ENCODE measurements at places on chromosomes 3 and 15.

GRCh38 chr15:98381446-98381845, 266.9 kb upstream of the IGF1R start:
- no peak for DNase-seq

- no peak for DNase-seq
These were observed 267.3 kb downstream of the FOXP1 start for GRCh38 chr3:71316066-71316777.

DNA sequence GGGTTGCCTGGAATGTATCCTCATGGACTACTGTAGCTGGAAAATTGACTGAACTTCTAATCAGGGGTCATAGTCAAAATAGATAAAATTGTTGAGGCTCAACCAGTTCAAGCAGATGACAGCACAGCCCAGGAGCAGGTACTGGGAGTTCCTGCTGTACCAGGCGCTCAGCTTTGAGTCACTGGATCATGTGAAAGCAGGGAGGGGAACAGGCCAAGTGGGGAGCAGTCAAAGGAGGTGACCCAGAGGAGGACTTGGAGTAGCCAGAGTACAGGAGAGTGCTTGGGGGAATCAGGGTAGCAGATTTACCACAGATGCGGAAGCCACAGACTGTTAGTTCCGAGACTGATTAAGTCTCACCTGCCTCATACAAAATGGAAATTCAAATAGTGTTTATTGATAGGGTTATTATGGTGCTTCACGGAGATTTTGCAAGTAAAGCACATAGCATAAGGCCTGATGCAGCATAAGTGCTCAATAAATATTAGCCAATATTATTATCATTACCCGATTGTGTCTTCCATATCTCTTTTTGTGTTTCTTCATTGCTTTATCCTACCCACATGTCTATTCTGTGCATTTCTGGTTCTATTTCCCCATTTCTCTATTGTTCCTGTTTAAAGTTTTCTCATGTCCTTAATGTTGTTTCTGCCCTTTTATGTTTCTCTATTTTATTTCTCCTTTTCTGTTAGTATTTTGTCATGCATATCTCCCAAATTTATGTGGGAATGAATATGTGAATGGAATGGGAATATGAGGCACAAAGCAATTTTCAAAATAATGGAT, 369.2 kb upstream of the MCTP2 start:
- no peak for DNase-seq

GRCh38 chr3:38601956-38602550, 47.4 kb downstream of the SCN5A start:
- no peak for DNase-seq

GRCh38 chr3:14406336-14406735, 3.9 kb downstream of the SLC6A6 start:
- no peak for DNase-seq

DNA sequence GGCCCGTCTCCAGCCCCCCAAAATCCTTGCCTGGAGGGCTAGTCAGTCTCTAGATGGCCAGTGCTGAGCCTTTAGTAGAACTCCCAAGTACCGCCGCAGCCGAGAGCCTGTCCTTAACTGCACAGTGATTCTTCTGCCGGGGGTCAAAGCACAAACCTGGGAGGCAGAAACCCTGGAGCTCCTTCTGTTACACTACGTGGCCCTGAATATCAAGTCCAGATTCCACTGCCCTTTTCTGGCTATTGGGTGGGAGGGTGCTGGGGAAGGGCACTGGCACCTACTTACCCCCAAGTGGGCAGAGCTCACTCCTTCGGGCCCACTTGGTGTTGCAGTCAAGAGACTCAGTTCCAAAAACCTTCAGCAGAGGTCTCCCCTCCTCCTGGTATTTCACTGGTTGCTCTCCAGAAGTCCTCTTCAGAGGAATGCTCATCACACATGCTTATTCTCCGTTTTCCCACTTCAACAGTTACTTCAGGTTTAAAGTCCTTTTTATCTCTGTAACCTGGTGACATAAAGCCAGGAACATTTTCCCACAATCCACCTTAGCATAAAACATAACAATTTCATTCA, 10.8 kb downstream of the PDHB start:
- no peak for DNase-seq

DNA sequence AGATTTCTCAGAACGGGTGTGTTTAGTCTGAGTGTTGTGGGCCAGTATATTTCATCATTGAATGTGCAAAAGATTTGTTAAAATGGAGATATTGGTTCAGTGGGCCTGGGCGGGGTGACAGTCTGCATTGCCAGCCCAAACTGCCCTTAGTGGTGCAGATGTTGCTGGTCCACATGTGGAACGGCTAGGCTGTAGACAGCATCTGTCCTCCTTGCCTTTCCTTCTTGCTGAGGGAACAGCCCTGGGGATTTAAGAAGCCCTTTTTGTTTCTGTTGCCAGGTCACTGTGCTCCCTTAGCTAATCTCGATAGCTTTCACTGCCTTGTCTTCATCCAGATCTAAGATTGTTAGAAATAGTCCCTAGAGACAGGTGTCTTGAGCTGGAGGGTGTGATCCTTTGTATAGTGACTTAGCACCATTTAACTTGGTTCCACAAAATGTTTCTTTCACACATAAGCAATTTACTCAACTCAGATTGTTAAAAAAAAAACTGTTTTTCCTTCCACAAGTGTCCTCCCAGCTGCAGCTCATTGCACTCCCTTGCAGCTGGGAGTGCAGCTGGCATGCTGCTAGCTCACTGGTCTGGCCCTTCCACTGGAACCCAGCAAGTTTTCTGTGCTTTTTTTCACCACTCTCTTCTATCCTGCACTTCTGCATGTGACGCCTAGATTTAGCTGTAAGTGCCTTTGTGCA, 37.5 kb downstream of the GAP43 start:
- no peak for DNase-seq

- DNase-seq, result no peak
These were observed 42.5 kb downstream of the CA12 start for GRCh38 chr15:63339006-63339766.

- no peak for DNase-seq
These were observed 76.7 kb upstream of the P3H2 start for GRCh38 chr3:190197346-190197763.

DNA sequence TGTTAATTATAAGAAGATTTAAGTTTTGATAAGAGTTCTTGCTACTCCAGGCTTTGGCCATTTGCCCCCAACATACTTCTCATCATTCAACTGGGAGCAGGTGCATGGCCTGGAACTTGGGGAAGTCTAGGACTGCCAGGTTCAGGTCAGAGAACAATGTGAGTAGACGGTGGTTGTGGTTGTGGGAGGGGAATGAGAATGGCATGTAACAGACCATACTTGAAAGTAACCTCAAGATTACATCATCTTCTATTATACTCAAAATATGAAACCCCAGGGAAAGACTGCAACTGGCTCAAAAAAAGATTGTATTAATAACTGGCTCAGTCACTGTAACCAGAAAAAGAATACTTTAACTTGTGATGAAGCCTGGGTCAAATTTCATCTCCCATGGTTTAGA, 364.9 kb upstream of the DPPA4 start:
- DNase-seq, result no peak

DNA sequence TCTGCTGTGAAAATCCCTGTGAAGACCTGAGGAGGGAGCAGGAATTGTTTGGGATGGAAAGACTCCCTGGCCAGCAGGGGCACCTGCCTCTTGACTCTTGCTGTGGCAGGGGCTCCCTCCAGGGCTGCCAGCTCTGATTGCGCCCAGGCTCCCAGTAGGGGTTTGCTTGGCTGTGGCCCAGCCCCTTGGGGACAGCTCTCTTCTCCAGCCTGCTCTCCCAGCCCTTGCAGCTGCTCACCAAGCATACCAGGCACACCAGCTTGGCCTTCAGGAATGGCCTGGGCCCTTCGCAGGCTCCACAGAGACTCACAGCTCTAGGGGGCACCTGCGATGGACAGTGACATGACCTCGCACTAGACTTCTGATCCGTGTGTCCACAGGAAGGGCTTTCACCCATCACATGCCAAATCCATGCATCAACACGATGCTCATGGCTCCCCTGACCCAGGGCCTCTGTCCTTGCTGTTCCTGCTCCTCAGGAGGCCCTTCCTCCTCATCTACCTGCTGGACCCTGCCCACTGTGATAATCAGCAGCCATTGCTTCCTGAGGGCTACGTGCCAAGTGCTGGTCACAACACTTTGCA, 61.8 kb downstream of the SCN5A start:
- no peak for DNase-seq

GRCh38 chr3:131453533-131453932, 49.2 kb downstream of the MRPL3 start:
- DNase-seq, result no peak

GRCh38 chr15:68038246-68038645, 15.9 kb upstream of the PIAS1 start:
- no peak for DNase-seq

GRCh38 chr15:78000091-78000926, 77.2 kb downstream of the TBC1D2B start:
- DNase-seq, result no peak

DNA sequence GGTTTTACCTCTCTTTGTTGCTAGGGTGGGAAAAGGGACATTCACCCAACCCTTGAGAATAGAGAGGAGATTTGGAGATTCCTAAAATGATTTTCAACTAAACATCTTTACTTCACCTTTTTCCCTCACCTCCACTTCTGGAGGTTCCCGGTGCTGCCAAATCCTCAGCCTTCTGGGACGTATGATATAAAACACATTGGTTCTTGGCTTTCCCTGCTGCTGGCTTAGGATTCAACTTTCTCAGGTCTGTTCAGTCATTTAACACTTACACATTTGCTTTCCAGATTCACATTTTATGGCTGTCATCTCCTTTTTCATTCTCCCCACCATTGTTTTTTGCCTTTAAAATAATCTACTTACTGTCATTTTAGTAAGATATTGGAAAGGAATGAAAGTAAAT, 106.6 kb downstream of the PIK3R4 start:
- no peak for DNase-seq

GRCh38 chr3:132784502-132785025, 62.4 kb upstream of the NPHP3 start:
- DNase-seq, result no peak

- no peak for DNase-seq
These were observed 42.7 kb upstream of the PPP2R3A start for GRCh38 chr3:135922903-135923250.

DNA sequence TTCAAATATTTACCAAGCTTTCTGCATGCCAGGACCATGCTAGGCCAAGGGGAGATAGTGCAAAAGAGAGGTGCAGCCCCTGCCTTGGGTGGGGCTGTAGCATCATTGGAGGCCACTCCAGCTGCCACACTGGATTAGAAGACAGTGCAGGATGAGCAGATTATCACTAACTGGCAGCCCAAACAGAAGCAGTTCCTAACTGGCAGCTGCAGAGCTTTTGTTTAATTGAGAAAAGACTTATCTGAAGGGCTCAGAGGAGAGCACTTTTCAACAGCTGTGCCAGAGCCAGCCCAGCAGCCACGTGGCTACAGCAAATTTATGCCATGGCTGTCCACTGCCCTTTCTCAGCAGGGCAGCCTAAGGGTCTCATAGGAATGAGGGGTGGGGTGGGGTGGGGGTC, 13.5 kb upstream of the ACSBG1 start:
- DNase-seq, result no peak

DNA sequence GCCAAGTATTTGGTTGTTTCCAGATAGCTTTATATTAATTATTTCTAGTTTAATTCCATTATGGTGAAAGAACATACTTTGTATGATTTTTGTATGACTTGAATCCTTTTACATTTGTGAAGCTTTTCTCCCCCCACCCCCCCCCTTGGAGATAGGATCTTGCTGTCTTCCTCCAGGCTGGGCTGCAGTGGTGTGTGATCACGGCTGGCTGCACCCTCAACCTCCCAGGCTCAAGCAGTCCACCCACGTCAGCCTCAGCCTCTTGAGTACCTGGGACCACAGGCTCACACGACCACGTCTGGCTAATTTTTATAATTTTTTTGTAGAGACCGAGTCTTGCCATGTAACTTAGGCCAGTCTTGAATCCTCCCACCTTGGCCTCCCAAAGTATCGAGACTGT, 29.5 kb downstream of the ARL8B start:
- no peak for DNase-seq

- no peak for DNase-seq
These were observed 40.2 kb upstream of the SEC61A1 start for GRCh38 chr3:128012050-128012449.

- DNase-seq, result no peak
These were observed at the start of gene EFCC1 for GRCh38 chr3:129001101-129001805. Gene EFCC1, plus strand, starts transcription at chr3:129001304. Its CDS starts 325 bp downstream, at chr3:129001629.

DNA sequence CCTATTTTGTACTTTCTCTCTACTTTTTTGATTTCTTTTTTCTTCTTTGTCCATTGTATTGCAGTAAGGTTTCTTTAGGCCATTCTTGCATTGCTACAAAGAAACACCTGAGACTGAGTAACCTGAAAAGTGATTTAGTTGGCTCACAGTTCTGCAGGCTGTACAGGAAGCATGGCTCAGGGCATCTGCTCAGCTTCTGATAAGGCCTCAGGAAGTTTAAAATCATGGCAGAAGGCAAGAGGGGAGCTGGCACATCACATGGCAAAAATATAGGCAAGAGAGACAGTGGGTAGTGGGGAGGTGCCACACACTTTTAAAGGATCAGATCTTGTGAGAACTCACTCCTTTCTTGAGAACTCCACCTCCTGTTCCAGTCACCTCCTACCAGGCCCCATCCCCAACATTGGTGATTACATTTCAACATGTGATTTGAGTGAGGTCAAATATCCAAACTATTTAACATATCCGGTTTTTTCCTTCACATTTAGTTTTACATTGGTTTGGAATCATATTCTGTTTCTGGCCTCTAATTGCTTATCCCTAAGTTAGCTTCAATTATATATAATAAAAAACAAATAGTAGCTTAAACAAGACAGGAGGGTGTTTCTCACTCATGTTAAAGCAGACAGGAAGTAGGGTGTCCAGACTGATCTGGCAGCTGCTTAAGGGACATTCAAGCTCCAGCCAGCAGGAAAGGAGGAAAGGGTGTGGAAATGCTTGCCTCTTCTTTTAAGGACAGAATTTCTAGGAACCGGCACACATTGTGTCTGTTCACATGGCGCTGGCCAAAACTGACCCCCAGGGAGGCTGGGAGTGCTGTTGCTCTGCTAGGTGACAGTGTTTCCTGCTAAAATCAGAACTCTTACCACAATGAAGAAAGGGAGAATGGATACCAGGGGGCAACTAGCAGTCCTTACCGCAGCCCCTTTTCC, 28.8 kb upstream of the SKOR1 start:
- DNase-seq, result no peak

DNA sequence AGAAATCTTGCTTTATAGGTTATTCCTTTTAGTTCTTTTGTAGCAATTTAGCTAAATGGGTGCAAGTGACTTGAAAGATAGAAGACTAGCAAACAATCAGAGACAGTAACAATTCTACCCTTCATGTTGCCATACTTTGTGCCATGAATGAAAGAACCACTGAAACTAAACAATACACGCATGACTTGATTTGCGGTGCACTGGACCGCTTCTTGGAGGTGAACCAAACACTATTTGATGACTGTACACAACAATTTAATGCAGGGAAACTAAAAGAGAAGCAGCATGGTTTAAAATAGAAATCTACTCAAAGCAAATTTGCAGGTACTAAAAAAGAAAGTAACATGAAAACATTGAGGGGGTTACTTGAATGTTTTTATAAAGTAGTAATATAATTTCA, 331.0 kb upstream of the RARB start:
- DNase-seq, result no peak

DNA sequence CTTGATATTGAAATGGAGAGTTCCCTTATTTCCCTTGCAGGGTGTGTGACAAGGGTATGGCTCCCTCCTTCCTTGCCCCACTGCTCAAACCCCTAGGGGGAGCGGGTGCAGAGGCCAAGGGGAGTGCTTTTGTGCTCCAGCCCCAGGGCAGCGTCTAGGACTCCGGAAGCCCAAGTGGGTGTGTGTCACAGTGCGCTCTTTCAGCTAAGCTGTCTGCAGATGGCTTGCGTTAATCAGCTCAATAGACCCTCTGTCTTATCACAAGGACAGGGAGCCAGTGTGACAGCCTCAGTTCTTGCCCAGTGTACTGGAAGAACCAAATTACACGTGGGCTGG, 523.6 kb upstream of the LMCD1 start:
- DNase-seq, result no peak

GRCh38 chr3:139260793-139261736, 82.8 kb upstream of the MRPS22 start:
- DNase-seq, result no peak

Measured in cortex of kidney (tissue), 1 donor.